ENCODE measurements at places on chromosomes 11 and 22.

DNA sequence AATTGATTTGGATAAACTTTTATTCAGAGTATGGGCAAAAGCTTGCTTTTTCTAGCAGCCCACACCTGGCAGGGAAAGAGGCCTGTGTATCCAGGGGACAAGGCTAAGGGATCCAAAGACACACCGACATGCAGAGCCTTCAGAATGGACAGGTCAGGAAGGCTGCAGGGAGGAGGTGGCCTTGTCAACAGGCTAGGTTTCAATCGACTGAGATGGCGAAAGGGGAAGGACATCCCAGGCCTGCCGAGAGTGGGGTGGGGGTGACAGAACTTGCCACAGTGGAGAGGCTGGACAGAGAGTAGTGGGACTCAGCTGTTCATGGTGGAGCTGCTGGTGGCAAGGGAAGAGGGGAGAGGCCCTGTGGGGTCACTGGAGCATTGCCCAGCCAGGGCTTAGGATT, 5.3 kb upstream of the SLC39A13 start:
- no peak for DNase-seq

GRCh38 chr22:36124666-36125065, 35.9 kb downstream of the APOL3 start:
- DNase-seq: no peak

- DNase-seq: no peak
Observed at GRCh38 chr11:73269459-73270015, 2.6 kb upstream of the P2RY6 start.

DNA sequence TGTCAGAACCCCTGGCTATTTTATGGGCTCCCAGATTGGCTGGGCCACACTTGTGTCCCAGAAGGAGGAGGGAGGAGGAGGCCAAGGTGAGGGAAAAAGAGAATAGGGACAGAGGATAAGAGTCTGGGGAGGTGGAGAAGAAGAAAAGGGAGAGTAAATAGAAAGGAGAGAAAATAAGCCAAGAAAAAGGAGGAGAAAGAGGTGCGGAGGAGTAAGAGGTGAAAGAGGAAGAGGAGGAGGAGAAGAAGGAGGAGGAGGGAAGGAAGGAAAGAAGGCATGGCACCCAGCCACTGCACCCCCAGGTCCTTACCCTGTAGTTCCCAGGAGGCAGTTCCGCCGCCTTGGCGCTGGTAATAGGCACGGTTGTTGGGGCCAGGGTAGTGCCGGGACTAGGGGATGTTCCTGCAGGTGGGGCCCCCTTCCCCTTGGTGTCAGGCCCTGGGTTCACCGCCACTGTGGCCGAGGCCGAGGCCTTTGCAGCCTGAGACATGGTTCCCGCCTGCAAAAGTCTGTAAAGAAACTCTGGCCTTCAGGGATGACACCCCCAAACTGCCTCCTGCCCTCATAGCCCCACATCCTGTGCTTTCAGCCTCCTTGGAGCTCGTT, 1.9 kb downstream of the CRYBB1 start:
- DNase-seq: no peak

DNA sequence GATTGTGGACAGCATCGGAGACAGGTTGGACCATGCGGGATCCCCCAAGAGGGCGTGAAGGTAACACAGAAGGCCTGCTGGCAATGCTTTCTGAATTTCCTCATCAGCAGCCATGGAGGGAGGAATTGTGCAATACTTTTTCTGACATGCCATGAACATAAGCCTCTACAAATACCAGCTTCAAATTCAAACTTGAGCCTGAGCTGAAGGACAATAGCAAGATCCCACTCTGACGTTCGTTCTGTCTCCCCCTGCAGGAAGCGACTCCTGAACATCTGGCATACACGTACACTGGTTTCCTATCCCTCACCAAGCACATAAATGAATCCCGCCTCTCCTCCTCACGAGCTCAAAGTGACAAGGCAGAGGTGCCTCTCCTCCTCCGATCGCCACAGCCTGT, 312.2 kb downstream of the BRD1 start:
- peak; percentile 37 for DNase-seq

- peak; percentile 92 for DNase-seq
Observed at GRCh38 chr11:9943386-9944110, 279.7 kb downstream of the SWAP70 start.

DNA sequence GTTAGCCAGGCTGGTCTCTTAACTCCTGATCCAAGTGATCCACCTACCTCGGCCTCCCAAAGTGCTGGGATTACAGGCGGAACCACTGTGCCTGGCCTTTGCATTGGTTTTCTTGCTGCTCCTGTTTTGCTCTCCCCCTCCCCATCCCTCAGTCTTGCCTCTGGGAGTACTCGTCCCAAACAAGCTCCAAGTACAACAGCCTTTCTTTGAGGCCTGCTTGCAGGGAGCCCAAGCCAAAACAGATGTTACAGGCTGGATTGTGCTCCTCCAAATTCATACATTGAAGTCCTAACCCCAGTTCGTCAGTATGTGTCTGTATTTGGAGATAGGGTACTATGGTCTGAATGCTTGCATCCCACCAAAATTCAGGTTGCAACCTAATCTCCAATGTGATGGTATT, 8.6 kb downstream of the IGLL1 start:
- DNase-seq: no peak

DNA sequence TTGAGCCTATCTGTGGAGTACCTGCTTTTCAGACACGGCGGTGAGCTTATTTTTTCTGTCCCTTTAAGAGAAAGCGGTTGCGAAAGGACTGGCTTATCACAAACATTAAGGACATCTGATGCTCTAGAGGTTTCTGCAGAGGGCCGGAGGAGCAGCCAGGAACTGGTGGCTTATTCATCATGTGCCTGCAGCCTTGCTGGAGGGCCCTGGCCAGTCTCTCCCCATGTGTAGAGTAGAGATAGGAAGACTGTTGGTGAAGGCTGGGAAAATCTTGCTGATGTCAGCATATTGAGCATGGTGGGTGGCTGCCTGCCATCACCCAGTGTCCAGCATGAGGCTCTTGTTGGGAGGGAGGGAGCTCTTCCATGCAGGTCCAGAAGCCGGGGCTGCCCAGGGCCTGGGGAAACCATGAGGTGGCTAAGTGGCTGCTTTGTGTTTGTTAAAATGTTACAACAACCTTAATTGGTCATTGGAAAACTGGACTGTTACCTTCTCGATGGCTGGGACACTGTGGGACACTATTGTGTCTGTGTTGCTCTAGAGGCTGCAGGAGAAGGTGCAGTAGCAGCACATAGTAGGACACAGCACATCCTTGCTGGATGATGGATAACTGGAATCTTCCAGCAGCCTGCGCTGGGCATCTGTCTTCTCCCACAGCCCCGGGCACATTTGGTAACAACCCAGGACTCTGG, 54.3 kb downstream of the TSPAN18 start:
- no peak for DNase-seq

DNA sequence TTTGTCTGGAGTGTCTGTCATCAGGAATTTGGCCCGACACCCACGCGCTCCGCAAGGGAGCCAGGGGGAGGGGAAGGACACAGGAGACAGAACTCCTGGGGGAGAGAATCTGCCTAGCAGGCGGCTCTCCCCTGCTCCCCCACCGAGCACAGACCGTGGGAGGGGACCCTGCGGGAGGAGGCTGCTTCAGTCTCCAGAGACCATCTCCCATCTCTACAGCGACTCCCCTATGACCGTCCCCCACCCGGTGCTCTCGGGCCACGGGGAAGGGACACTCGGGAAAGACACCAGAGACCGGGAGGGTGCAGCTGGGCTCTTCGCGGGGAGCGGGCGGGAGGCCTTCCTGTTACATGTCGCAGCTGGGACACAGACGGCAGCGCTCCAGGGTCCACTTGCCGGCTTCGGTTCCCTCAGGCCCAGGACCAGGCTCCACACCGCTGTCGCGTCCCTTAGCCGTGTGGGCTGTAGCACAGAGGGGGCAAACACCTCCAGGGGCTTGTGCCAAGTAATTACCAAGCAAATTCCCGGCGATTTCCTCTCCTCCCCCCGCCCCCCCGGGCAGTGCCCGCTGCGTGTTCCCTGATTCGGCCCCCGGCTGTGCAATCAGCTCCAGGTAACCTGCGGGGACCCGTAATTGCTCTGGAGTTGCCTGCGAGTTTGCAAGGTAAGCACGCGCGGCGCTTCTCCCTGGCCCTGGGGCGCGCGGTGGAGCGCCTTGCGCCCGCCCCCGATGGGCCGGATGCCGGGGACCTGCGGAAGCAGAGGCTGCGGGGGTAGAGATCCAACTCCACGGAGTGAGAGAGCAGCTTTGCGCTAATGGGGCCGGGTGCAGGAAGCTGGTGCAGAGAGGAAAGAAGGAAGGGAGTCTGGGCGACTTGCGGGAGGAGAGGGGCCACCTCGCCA, 155.1 kb upstream of the CADM1 start:
- peak; percentile 64 for DNase-seq

GRCh38 chr22:44570476-44571445, 72.7 kb upstream of the RTL6 start:
- DNase-seq: no peak

- DNase-seq: peak; percentile 96
Observed at GRCh38 chr11:1772270-1773130, 8.8 kb upstream of the CTSD start.

- no peak for DNase-seq
Observed at GRCh38 chr11:111976767-111977145, 39.6 kb downstream of the DIXDC1 start.

DNA sequence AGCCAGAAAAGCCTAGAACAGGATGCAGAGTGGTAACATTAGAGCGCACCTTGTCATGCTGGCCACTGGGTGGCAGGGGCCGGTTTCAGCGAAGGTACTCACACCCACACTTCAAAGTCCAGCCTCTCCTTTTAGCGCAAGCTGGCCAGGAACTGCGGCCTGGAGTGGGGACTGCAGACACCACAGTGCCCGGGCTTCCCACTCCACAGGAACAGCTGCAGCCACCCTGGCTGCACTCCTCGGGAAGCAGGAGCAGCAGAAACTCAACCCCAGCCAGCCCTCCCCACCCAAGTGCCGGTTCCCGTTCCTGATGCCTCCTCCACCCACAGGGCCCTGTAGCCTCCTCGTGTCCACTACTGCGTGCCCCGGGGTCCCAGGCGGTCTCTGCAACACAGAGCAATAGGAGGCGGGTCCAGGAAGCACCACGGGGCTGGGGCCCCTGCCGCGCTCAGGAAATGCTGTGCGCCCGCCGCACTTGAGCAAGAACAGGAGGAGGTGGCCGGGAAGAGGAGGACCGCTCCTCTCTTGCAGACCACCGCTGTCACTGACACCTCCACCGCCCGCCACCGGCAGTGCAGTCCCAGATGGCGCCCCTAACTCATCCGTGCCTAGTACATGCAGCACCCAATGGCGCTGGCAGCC, 2.2 kb downstream of the RFPL2 start:
- DNase-seq: peak; percentile 31

DNA sequence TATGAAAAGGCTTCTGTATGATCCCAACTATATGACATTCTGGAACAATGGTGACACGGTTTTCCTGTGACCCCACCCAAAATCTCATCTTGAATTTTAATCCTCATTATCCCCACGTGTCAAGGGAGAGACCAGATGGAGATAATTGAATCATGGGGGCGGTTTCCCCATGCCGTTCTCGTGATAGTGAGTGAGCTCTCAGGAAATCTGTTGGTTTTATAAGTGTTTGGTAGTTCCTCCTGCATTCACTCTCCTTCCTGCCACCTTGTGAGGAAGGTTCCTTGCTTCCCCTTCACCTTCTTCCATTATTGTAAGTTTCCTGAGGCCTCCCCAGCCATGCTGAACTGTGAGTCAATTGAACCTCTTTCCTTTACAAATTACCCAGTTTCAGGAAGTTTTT, 53.1 kb upstream of the TSPAN18 start:
- no peak for DNase-seq

- DNase-seq: no peak
Observed at GRCh38 chr11:3641701-3642070, at the start of gene ART5. Gene ART5 (minus strand): TSS chr11:3641992. CDS start chr11:3641862, 130 bp downstream.

DNA sequence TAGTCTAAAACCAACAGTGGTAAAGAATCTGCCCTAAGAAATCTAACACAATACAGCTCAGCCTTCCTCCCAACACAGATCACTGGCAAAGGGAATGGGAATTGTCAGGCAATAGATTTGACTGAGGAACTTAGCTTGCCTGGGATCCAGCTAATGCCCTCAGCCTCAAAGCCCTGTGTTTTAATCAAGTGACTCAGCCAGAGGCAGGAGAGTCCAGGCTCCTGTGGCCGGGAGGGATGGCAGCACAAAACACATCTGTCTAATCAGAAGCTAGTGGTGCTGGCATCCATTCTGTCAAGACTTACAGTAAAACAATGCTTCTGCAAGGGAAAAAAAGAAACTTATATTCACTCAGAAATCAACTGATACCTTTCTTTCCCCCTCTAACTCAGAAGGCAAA, 5.6 kb downstream of the SYTL2 start:
- DNase-seq: peak; percentile 25

GRCh38 chr11:70568035-70568813, 169.9 kb downstream of the CTTN start:
- DNase-seq: peak; percentile 61

DNA sequence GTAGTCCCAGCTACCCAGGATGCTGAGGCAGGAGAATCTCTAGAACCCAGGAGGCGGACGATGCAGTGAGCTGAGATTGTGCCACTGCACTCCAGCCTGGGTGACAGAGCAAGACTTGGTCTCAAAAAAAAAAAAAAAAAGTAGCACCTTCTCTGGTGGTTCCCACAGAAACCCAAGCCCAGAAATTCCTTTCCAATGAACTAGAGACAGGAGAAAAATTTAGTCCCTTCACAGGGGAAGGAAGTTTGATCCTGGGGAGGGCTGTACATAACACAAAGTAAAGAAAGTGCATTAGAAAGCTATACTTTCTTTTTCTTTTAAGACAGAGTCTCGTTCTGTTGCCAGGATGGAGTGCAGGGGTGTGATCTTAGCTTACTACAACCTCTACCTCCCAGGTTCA, 25.5 kb upstream of the APOA1 start:
- peak; percentile 53 for DNase-seq
